ENCODE measurements at places on chromosomes 12 and 14.

- no peak for DNase-seq
These were observed 30.6 kb downstream of the ATF7IP start for GRCh38 chr12:14396071-14396470.

- no peak for DNase-seq
These were observed 409.8 kb upstream of the FOXG1 start for GRCh38 chr14:28356819-28357218.

DNA sequence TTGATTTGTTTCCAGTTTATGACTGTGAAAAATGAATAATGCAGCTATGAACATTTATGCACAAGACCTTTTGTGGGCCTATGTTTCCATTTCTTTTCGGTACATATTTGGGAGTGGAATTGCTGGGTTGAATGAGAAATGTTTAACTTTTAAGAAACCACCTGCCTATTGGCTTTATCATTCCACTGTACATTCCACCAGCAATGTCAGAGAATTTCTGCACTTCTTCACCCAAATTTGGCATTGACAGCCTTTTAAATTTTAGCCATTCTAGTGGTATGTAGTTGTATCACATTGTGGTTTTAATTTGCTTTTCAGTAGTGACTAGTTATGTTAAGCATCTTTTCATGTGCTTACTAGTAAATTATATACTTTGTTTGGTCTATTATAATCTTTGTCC, 317.0 kb upstream of the TMTC1 start:
- no peak for DNase-seq

DNA sequence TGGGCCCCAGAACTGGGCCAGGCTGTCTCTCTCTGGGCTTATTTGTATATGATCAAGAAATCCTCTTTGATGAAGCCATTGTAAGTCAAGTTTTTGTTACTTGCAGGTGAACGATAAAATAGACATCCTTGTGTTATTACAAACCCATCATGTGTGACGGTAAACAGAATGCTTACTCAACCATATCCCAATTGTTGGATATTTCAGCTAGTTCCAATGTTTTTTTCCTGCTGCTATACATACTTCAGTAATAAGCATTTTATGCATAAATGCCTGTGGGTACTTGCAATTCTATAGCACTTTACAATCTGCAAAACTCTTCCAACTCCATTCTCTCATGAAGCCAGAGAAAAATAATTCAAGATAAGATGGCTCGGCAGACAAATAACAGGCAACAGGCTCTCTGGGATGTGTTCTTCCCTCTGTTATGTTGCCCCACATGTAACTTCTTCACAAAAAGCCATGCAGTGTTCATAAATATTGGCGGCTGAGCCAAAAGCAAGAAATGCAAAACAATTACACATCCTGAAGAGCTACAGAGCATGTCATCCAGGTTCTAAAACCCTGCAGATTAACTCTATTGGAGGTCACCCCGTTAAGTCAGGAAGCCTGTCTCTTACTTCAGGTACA, 69.5 kb downstream of the CLMN start:
- no peak for DNase-seq

- no peak for DNase-seq
These were observed 14.5 kb downstream of the R3HDM2 start for GRCh38 chr12:57416039-57416996.

- no peak for DNase-seq
These were observed 39.8 kb downstream of the PRIMA1 start for GRCh38 chr14:93748208-93749075.

- DNase-seq, result no peak
These were observed 1.4 kb downstream of the EPS8 start for GRCh38 chr12:15787778-15788177.

DNA sequence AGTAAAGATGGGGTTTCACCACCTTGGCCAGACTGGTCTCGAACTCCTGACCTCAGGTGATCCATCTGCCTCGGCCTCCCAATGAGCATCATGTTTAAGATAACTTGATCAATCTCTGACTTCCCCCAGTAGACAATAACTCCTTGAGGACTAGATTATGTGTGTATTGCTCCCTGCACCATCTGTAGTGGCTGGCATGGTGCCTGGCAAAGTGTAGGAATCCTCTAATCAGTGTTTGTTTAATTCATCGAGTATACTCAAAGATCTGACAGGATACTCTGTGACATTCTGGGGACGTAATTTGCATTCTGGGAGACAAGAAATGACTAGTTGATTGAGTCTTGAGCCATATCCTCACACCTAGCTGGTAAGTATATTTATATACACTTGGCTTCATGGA, 873.5 kb upstream of the TMEM132C start:
- no peak for DNase-seq

GRCh38 chr12:46916796-46917419, 91.1 kb upstream of the SLC38A4 start:
- DNase-seq, result no peak

GRCh38 chr14:32203928-32204357, 874 bp upstream of the RNU6-8 start:
- no peak for DNase-seq

- no peak for DNase-seq
These were observed 41.6 kb downstream of the UBE3B start for GRCh38 chr12:109518820-109519665.

GRCh38 chr12:26135571-26135970, 10.7 kb upstream of the BHLHE41 start:
- DNase-seq, result no peak

- DNase-seq, result no peak
These were observed 217.1 kb downstream of the SLC38A4 start for GRCh38 chr12:46608431-46609272.

GRCh38 chr12:63899396-63899795, 54.9 kb downstream of the SRGAP1 start:
- DNase-seq, result no peak

GRCh38 chr14:102948698-102949061, 26.2 kb downstream of the AMN start:
- no peak for DNase-seq

DNA sequence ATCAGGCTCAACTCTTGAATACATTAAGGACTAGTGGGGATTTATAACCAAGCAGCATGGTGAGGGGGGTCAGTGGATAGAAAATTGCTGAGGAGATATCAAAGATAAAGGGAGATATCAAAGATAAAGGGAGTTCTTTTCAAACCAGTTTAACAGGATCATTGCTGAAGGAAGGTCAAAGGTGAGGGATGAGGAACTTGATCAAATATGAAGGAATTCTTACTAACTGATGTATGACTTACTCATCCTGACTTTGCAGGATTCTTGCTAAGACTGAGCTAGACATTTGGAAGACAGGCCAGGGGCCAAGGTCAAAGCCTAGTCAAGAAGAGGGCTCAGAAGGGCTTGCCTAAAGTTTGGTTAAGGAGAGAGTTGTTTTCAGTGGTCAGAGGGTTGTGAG, 4.8 kb downstream of the ABHD4 start:
- DNase-seq, result no peak

DNA sequence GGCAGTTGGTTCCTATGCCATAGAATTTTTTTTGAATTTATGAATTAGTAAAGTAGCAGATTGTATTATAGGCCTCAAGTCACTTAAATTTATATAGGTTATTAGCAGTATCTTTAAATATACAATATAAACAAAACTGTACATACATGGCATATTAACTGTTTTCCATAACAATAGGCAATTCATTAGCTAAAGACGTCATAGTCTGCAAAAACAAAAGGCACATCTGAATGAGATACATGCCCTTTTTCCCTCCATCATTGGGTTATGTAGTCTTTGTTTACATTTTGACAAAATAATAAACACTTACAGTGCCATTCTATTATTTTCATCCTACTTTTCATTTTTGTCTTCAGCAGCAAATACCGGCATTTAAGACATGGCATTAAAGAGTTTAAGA, 1.1 kb upstream of the VCPKMT start:
- DNase-seq, result no peak

GRCh38 chr12:47868552-47869031, 36.2 kb downstream of the VDR start:
- no peak for DNase-seq
